ENCODE measurements at places on chromosomes 12 and 14.

- no peak for DNase-seq
Observed at GRCh38 chr12:11242656-11243055, 26.9 kb downstream of the PRB3 start.

GRCh38 chr14:70808416-70809224 is 693 bp downstream of the MAP3K9 start:
- DNase-seq: peak; percentile 51

DNA sequence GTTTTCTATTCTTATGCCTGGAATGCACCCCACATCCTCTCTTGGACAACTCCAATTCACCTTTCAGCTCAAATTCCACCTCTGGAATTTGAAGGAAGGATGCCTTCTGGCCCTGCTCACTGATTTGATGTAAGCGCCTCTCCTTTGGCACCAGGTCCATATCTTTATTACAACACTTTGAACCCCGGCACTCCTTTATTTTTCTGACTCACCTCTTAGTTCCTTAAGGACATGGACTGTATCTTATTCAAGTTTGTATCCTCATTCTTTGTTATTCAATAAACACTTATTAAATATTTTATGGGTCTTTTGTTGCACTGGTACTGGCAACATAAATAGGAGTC is 3.1 kb downstream of the GALC start:
- DNase-seq: no peak

DNA sequence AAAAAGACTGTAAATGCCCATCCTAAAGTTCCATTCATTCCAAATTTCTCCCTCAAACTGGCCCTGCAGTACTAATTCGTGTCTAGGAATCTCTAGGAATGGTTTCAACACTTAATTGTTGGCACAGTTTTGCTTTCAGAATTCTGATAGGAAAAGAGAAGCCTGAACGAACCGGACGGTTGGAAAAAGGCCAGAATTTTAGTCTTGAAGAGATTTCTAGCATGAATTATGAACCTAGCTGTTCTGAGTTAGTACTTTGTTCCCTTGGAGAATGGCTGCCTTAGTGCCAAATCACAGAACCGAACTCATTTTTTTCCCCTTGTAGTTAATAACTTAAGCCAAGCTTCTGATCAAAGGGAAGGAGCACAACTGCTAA is 262.6 kb downstream of the ADAMTS20 start:
- DNase-seq: no peak

DNA sequence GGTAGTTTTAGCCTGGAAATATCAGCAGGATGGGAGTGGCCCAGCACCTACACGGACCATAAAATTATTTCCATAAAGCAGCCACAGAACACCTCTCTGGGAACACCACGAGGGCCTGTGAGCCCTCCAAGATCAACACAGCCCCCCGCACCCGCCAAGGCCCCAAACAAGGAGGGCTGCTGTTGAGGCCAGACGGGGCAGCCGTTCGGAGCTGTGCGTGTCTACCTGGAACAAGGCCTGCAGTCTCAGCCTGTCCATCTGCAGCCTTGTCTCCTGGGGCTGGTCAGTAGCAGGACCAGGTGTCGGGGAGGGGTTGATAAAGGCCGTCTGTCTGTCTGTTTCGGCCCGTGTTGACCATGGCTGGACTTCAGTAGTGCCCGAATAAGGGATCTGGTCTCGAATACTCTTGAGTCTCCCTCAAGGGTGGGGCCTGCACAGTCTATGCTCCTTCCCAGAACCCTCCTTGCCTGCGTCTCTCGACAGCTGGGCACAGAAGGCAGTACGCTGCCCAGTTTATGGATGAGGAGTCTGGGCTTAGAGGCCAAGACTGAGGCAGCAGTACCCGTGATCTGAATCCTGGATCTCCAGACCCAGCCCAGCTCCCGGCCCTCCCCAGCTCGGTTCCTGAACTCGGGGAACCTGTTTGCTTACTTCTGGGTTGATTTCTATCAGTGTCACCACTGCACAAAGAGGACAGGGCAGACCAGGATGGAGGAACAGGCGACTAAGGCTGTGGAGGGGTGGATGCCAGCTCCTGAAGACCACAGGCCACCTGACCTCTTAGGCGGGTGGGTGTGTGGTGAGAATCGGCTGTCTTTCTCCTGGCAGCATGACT is 23.1 kb upstream of the DLK1 start:
- no peak for DNase-seq

- DNase-seq: no peak
Observed at GRCh38 chr14:68519671-68520187, 273.1 kb downstream of the ZFP36L1 start.

DNA sequence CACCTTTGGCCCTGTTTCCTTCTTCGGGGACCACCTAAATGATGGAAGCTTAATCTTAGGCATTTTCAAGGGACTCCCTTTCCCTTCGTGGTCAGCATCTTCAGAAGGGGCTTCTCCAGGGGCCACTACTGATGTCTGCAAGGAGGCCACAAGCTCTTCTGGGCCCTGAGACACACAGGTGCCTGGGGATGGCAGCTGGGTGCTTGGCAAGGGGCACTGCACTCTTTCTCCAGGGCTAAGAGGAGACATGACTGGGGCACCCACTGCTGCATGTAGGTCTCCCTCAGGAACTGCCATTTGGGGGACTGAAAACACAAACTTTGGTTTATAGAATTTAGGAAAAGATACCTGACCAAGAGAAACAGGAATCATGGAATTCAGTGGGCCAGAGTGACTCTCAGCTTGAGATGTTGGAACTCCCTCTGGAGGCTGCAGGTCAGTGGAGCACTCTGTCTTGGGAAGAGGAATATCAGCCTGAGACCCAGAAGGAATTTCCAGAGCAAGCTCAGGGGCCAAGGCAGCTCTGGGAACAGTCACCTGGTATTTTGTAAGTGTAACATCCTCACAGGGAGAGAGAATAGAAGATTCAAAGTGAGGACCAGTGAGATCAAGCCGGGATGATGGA is 16.0 kb downstream of the PLD4 start:
- no peak for DNase-seq

DNA sequence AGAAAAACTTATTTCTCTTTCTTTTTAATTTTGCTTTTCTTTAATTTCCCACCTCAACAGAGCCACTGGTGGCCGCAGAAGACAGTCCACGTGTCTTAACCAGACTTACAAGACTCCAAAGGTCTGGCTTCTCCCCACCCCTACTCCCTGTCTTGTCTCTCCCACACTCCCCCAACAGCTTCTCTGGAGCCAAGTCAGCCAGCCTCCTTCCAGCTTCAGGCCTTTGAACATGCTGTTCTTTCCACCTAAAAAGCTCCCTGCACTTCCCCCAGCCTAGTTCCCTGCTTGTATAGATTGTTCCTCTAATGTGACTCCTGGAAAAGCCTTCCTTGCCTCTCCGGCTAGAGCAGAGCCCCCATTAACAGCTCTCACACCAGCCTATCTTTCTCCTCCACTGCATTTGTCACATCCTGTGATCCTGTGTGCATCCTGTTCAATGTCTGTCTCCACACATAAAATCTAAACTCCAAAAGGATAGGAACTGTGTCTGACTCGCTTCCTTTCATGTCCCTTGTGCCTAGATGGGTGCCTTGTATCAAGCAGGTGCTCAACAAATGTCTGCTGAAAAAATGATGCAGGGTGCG is 7.8 kb upstream of the DYNLL1 start:
- DNase-seq: no peak

GRCh38 chr12:66269757-66270383 is 32.4 kb upstream of the HELB start:
- peak; percentile 13 for DNase-seq

GRCh38 chr12:88328090-88328489 is 186.0 kb downstream of the TMTC3 start:
- DNase-seq: no peak

DNA sequence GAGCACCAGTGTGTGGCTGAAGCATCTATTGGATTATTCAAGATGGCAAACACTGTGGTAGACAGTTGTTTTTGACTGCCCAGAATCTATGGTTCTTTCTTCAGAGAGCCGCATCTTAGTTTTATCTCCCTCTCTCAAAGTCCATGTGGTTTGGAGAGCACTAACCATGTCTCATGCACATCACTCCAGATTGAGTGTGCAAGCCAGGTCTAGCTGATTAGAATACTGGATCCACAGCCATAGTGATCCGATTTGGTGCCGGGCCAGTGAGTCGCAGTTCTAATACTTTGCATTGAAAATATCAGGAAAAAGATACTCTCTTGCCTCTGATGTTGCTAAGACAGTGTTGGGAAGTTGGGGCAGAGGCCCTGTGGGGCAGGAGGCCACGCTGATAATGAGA is 4.6 kb upstream of the SBNO1 start:
- DNase-seq: no peak

- no peak for DNase-seq
Observed at GRCh38 chr14:100698666-100699448, 27.8 kb upstream of the DLK1 start.

- no peak for DNase-seq
Observed at GRCh38 chr14:71524320-71524982, 407.8 kb upstream of the RGS6 start.

DNA sequence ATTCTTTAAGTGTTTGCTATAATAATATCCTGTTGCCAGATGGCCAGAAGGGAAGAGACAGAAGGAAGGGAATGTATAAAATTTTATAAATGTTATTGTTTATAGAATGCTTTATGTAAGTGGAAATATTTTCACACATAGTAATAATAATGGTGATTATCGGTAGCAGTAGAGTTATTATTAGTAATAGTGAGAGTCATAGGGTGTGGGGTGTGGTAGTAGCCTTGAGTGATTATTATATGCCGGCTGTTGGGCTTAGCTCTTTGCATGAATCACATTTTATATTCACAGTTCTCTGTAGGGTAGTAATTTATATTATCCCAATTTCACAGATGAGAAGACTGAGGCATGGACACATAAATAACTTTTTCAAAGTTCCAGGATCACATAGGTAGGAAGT is 391.4 kb downstream of the C12orf75 start:
- no peak for DNase-seq

- DNase-seq: no peak
Observed at GRCh38 chr14:23123419-23123818, 4.4 kb upstream of the CEBPE start.

DNA sequence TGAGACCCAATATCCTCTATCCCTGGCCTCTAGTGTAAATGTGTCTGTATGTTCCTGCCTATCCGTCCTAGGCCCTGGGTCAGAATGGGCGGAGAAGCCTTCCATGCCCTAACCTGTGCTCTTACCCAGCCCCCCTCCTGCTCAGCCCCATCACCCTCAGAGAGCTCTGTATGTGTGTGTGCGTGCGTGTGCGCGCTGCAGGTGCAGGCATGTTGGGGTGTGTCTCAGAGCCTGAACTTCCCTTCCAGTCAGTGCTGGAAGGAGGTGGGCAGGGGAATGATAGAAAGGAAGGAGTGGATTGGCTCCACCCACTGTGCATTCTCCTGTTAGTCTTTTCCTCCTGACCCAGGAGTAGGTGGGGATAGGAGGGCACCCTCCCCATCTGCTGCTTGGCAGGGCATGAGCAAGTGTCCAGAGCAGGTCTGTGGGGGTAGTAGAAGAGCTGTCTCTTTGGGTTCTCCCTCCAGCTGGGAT is 7.2 kb downstream of the NAB2 start:
- DNase-seq: no peak

DNA sequence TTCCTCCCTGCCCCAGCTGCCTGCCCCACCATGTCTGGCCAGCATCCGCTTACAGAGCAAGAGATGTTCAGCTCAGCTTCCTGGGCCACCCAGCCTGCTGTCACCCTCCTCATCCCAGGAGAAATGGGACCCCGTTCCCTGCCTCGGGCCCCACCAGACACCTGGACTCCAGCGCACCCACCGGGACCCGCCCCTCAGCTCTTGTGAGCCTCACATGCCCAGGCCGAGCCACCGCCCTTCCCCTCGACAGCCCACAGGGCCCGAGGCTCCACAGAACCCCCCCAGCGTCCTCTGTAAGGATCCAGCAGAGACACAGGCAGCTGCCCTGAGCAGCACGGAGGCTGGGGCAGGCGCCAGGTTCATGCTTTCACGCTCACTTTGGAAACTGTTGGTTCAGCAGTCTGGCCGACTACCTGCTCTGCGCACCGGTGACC is 18.4 kb upstream of the C14orf180 start:
- no peak for DNase-seq

DNA sequence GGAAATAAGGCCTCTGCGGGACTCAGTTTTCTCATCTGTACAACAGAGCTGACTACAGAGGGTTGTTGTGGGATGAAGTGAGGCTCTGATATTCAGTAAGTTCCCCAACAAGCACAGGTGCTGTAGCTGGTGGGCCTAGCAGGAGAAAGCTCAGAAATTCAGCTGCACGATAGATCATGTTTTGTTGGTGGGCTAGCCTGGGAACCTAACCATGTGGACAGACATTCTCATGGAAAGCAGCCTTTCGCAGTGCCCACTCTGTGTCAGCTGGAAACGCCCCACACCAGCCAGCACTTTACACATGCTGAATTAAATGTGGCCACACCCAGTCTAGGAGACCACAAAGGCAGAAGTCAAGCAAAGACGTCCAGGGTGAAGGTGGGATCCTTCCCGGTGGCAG is 16.1 kb downstream of the PITPNM2 start:
- DNase-seq: no peak

DNA sequence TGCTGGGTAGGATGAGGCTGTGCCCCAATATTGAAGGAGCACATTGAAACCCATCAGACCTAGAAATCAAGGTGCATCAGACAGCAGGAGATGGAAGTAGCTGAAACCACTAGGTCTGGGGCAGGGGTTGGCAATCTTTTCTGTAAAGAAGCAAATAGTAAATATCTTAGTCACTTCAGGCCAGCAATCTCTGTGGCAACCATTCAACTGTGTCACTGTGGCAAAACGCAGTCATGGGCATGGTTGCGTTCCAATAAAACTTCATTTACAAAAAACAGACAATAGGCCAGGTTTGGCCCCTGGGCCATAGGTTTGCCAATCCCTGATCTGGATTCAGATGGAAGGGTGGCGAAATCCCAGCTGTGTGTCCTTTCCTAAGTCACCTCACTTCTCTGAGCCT is 397.3 kb downstream of the MED13L start:
- DNase-seq: no peak

DNA sequence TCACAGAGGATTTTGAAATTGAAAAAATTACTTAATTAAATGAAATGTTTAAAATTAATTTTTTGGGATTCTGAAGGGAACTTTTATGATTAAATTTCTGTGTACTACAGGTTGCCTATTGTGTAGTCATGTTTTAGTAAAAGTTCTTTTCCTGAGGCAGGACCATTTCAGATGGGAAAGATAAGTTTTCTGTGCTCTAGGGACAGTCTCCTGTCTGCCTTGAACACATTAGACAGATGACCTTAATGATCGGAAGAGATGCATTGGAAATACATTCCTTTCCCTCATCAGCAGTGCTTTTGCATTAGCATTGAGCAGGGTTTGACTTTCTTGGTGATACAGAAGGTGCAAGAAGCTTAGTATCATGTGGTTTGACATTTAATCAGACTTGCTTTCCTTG is 28.1 kb downstream of the CRADD start:
- DNase-seq: no peak
